ENCODE measurements at places on chromosomes 2 and 18. TPM values are rescaled to one million over a fixed set of nuclear protein-coding genes. Genes with fewer than 3 reads are reported as not detected.

CNTNAP5 gene
- not detected for total RNA-seq

PSMA8 gene
- not detected for total RNA-seq

CD28 gene
- total RNA-seq: 128 TPM

COL4A3 gene
- total RNA-seq: not detected

CYS1 gene
- not detected for total RNA-seq

NT5DC4 gene
- not detected for total RNA-seq

CYP27A1 gene
- total RNA-seq: 0.28 TPM

AGAP1 gene
- total RNA-seq: 2.6 TPM

RAB11FIP5 gene
- total RNA-seq: 13.8 TPM
